ENCODE measurements at places on chromosomes 1 and 21.

- DNase-seq, result no peak
Observed at GRCh38 chr1:21594935-21595897, 73.9 kb downstream of the RAP1GAP start.

DNA sequence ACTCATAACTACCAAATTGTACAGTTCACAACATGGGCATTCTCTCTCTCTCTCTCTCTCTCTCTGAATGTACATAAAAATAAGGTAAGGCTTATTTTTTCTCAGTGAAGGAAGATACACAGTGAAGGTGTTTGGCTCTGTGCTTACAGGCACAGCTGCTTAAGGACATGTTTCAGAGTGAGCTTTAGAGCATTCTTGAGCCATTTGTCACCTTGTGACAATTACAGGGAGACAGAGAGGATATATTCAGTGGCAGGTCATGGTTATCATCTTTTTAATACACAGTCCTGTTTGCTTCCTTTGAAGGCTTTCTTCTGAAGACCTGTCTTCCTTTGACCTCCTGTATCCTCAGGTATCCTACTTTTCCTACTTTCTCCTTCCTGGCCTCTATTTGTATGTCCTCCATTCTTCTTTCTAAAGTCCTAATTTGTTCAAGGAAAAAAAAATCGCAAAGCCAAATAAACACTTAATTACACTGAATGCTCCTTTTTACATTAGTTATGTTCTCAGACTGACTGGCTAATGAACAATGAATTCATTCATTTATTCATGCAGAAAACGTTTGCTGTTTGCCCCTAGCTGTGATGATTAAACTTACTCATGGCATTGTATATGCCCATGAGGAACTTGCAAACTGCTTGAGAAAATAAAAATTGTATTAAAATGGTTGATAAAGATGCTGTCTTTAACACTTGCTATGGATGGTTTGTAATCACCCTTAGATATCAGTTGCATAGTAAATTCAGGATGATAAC lies 33.4 kb downstream of the HSD17B7 start:
- no peak for DNase-seq

- no peak for DNase-seq
Observed at GRCh38 chr1:204493984-204494280, 673 bp downstream of the PIK3C2B start.

GRCh38 chr1:2821966-2822620 lies 20.6 kb upstream of the TTC34 start:
- no peak for DNase-seq

DNA sequence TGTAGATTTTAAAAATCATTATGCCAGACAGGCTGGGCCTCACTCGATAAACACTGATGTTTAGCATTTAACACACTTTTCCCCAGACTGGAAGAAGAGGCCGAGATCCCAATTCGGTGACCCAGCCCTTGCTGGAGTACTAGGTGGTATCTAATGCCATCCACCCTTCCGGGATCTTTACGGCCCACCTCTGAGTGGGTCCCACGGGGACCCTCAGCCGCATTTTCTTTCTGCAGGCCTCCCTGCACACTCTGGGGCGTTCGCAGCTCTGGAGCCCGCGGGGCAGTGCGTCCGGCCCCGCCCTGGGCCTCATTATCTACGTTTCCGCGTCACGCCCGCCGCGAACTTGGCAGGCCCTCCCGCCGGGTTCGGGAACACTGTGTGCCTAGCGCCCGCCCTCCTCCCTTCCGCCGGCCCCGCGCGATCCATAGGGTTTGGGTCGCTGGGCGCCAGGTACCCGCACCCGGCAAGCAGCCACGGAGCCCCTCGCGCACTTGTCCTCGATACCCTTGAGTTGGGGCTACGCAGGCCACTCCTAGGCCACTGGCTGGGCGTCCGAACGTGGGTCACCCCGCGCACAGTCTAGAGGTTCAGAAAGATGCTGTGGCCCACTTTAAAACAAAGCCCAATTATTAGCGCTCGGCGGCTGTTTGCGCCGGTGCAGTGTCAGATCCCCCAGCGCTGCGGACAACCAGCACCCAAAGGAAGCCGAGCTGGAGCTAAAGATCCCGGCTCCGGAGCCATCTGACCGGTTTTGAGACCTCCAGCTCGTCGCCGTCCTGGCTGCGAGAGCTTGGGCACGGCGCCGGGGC lies 950 bp upstream of the EVA1C start:
- peak; percentile 38 for DNase-seq

- no peak for DNase-seq
Observed at GRCh38 chr1:5709461-5709975, 282.7 kb downstream of the NPHP4 start.

- DNase-seq, result no peak
Observed at GRCh38 chr1:81998165-81998564, 197.4 kb downstream of the ADGRL2 start.

GRCh38 chr1:14321422-14321821 lies 277.1 kb upstream of the KAZN start:
- DNase-seq, result no peak

DNA sequence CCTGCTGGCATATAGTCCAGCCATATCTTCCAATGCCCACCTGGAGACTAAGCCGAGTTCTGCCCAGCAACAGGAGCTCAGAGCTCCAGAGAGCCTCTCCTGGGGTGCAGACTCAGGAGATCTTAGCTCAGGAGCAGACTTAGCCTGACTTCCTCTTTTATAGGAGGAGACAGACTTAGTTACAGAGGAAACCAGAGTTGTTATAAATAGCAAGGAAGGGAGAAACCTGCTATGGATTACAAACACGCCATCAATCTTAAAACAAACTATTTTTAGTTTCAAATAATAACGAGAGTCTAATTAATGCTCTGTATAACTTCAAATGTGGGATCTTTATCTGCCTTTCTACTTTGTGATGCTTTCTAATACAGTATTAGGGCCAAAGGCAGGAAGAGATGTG lies 3.3 kb upstream of the KIF21B start:
- no peak for DNase-seq
